ENCODE measurements at places on chromosomes 13 and 19.

GRCh38 chr13:50359041-50359367, 343.8 kb downstream of the KCNRG start:
- DNase-seq, result no peak
- no peak overlapping the region for H3K4me3 ChIP-seq
- H3K36me3 ChIP-seq, result no peaks in the 10 kb centered on the region
- peaks cover 56% of the 10 kb centered on the region for H3K4me1 ChIP-seq

DNA sequence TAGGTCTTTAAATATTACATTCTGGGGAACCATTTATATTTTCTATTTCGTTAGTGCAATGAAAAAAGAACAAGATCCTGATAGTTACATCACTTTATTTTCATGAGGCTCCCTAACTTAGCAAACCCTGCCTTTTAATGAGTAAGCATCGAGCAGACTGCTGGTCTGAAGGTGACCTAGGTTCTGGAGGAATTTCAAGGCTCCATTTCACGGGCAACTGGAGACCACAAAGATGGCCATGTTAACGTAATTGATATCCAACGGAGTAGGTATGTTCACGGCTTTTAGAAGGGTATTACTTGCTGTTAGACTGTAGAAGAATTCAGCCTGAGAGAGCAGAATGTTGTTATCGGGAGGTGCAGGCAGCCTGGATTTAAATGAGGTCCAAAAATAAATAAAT, 1597.6 kb downstream of the EFNB2 start:
- no peak for DNase-seq
- H3K27ac ChIP-seq, result no peak overlapping the region
- H3K4me1 ChIP-seq, result no peaks in the 10 kb centered on the region
- H3K27me3 ChIP-seq, result no peaks in the 10 kb centered on the region

GRCh38 chr19:33298146-33298911, 4.0 kb downstream of the CEBPA start:
- no peak overlapping the region for H3K27ac ChIP-seq
- H3K4me3 ChIP-seq, result no peak overlapping the region
- no peaks in the 10 kb centered on the region for H3K27me3 ChIP-seq
- DNase-seq, result no peak
- H3K4me1 ChIP-seq, result peaks cover 11% of the 10 kb centered on the region

GRCh38 chr19:3270902-3271301, 46.4 kb downstream of the CELF5 start:
- no peaks in the 10 kb centered on the region for H3K36me3 ChIP-seq
- H3K27ac ChIP-seq, result no peak overlapping the region
- no peak overlapping the region for H3K4me3 ChIP-seq
- H3K4me1 ChIP-seq, result peaks cover 9% of the 10 kb centered on the region
- DNase-seq, result peak; percentile 73
- peaks cover 15% of the 10 kb centered on the region for H3K27me3 ChIP-seq

GRCh38 chr13:66703597-66703996, 526.5 kb downstream of the PCDH9 start:
- H3K27ac ChIP-seq, result no peak overlapping the region
- H3K36me3 ChIP-seq, result no peaks in the 10 kb centered on the region
- H3K4me3 ChIP-seq, result no peak overlapping the region
- no peak for DNase-seq
- H3K4me1 ChIP-seq, result no peaks in the 10 kb centered on the region
- no peaks in the 10 kb centered on the region for H3K27me3 ChIP-seq

DNA sequence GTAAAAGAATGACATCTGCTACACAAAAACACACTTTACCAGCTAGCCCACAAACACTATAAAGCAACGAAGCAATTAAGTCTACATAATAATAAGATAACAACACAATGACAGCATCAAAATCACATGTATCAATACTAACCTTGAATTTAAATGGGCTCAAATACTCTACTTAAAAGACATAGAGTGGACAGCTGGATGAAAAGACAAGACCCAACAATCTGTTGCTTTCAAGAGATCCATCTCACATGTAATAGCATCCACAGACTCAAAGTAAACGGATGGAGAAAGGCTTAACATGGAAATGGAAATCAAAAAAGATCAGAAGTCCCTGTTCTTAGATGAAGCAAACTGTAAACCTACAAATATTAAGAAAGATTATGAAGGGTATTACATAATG, 2175.9 kb downstream of the PCDH9 start:
- no peaks in the 10 kb centered on the region for H3K4me1 ChIP-seq
- DNase-seq, result no peak
- no peaks in the 10 kb centered on the region for H3K36me3 ChIP-seq
- H3K4me3 ChIP-seq, result no peak overlapping the region
- no peak overlapping the region for H3K27ac ChIP-seq

- H3K27ac ChIP-seq, result no peak overlapping the region
- H3K4me3 ChIP-seq, result no peak overlapping the region
- no peak for DNase-seq
- no peaks in the 10 kb centered on the region for H3K36me3 ChIP-seq
- no peaks in the 10 kb centered on the region for H3K27me3 ChIP-seq
These were observed 393.7 kb downstream of the FOXO1 start for GRCh38 chr13:40272776-40273139.

DNA sequence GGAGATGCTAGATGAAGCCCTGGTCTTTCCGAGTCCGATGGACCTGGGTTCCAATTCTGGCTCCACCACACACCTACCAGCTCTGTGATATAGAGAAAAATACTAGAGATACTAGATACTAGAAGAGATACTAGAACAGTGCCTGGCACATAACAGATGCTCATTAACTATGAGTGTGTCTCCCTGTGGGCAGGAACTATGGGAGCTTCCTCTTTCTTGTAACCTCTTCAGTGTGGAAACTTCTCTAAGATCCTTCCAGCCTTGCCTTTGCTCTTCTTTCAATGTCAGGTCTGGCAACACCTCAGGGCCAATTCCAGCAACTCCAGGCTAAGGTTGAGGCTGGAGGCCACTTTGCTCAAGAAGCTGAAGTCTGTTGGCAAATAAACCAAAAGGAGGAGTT, 143.9 kb downstream of the KATNAL1 start:
- no peak for DNase-seq
- H3K36me3 ChIP-seq, result no peaks in the 10 kb centered on the region
- H3K27me3 ChIP-seq, result no peaks in the 10 kb centered on the region

GRCh38 chr13:30415430-30416030, 6.8 kb upstream of the UBE2L5 start:
- H3K4me3 ChIP-seq, result no peak overlapping the region
- DNase-seq, result no peak
- peaks cover 9% of the 10 kb centered on the region for H3K4me1 ChIP-seq
- no peak overlapping the region for H3K27ac ChIP-seq
- H3K27me3 ChIP-seq, result no peaks in the 10 kb centered on the region
- no peaks in the 10 kb centered on the region for H3K36me3 ChIP-seq

Measured in CD4-positive, alpha-beta memory T cell (primary cell).